D721Med (cell line): ENCODE measurements at places on chromosomes 16 and 17.
A peak's percentile ranks its signal among the peaks of the same experiment; 100 is the strongest.

DNA sequence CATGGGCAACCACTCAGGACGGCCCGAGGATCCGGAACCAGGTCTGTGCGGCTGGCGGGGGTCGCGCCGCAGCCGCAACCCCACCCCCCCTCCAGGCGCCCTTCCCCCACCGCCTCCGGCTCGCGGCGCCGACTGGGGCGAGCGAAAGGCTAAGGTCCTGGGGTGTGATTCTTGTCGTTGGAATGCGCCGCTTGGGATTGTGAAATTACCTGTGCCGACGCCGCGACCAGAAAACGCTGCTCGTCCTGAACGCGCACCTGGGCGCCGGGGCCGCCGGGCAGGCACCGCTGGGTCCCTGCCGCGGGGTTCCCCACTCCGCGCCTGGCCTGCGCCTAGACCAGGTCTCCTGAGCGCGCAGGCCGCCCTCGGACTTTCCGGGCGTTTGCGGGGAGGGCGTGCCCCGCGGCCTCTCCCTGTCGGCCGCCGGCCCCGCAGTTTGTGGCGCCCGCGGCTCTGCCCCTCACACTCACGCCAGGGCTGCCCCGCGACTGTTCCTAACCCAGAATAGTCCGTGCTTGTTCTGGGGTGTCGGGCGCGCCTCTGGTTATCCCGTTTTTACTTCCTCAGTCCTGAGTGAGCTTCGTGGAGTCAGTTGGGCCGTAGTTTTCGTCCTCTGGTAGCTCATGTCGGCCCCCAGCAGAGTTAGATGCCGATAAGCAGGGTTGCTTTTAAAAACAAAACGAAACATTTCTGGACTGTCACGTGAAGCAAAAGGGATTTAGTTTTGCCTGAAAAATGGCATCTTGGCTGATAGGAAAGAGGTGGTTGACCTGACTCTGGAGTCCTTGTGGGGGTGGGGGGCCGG is 147.2 kb downstream of the SPECC1 start:
- DNase-seq, result no peak

- no peak for DNase-seq
Observed at GRCh38 chr16:84735849-84736586, 36.2 kb downstream of the USP10 start.

GRCh38 chr16:49980166-49980565 is 44.9 kb upstream of the CNEP1R1 start:
- DNase-seq, result no peak

DNA sequence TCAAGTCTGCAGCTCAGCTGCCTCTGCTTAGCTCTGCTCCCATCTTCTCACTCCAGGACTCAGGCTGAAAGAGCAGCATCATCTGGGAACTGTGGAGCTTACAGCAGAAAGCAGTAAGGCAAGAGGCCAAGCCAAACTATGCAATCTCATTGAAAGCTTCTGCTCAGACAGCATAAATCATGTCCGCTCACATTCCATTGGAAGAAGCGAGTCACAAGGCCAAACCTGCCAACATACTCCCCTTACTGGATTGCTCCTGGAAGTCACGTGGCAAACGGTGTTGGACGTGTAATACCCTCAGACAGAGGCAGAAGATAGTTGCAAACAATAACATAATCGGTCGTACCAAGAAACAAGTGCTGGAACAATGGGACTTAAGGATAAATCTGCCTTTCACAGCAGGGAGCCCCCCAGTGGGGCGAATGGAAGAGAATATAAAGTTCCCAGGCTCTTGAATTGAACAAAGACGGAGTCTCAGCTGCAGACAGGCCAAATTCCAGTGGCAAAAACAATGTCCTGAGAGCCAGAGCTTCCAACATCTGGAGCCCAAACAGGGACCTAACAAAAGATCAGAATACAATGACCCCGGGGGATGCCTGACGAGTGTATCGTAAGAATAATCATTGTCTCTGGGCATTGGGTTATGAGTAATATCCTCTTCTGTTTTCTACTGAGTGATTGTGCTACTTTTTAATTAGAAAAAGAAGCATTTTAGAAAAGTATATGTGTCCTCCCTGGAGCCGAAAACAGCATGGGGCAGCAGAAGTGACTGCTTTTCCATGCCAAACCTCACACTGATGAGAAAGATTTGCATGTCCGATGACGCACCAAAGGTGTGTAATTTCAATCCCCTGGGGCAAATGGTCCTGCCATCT is 68.4 kb downstream of the CMC2 start:
- DNase-seq, result no peak

DNA sequence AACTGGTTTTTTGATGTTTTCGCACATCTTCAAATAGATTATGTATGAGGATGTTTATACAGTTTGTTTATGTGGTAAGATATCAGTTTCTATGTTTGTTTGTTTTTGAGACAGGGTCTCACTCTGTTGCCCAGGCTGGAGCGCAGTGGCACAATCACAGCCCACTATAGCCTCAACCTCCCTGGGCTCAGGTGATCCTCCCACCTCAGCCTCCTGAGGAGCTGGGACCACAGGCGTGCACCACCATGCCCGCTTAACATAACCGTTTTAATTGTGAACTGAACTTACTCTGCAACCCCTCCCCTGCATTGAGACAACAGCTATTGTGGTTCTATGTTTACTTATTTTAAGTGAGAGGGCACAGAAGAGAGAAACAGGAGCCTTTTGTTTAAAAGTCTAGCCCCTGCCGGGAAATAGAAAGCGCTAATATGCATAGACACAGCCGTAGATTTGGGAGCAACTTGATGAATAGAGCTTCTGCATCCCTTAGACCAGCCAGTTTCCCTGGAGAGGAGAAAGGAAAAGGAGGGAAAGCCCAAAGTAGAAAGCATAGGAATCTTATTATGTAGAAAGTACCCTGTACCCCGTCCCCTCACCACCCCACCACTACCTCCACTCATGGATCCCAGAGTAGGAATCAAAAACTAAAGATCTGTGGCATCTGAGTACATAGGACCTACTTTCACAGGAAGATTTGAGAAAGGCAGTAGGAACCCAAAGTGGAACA is 19.6 kb upstream of the APPBP2 start:
- DNase-seq, result no peak

GRCh38 chr17:61996916-61997605 is 68.0 kb downstream of the MED13 start:
- DNase-seq, result no peak

- peak; percentile 70 for DNase-seq
Observed at GRCh38 chr17:8468980-8469379, 33.3 kb downstream of the NDEL1 start.

- DNase-seq, result no peak
Observed at GRCh38 chr17:28745786-28746411, 2.1 kb downstream of the TRAF4 start.

DNA sequence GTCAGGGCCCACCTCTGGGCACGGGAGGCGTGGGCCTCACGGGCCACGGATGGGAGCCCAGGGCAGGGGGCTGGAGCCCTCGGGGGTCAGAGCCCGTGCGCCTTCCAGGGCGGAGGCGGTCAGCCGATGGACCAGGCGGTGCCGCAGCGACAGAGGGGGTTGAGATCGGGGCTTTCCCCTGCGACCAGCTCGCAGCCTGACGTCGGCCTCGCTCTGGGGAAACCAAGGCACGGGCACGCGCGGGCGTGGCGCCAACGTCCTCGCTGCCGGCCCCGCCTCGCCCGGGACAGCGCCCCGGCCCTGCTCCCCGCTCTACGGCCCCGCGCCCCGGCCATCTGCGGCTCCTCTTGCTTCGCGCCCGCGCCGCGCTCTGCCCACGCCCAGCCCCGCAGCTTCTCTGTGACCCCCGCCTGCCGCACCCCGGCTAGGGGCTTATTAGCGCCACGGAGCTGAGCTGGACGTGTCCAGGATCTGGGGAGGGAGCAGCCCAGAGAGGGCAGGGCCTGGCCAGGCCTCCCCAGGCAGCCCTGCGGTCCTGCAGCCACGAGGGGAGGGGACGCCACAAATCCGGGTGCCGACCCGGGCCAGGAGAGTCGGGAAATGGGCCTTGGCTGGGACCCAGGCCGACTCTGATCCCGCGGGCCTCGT is 13.5 kb downstream of the ACTG1 start:
- no peak for DNase-seq

DNA sequence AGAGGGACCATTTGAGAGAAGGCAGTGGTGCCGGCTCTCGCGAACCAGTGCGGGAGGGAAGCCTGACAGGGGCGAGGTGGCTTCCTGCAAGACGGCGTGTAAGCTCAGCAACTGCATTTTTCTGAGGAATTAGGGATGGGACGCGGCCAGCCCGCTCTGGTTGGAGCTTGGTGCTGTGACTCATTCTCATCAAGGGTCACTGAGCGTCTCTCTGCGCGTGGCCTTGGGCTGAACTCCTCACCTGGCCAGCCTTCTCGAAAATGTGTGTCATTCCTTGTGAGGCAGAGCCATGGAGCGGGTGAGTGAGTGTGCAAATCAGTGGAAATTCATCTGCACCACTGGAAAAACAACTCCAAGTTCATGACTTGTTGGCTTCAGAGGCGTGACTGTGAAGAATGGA is 52.8 kb downstream of the NTN1 start:
- DNase-seq, result no peak

DNA sequence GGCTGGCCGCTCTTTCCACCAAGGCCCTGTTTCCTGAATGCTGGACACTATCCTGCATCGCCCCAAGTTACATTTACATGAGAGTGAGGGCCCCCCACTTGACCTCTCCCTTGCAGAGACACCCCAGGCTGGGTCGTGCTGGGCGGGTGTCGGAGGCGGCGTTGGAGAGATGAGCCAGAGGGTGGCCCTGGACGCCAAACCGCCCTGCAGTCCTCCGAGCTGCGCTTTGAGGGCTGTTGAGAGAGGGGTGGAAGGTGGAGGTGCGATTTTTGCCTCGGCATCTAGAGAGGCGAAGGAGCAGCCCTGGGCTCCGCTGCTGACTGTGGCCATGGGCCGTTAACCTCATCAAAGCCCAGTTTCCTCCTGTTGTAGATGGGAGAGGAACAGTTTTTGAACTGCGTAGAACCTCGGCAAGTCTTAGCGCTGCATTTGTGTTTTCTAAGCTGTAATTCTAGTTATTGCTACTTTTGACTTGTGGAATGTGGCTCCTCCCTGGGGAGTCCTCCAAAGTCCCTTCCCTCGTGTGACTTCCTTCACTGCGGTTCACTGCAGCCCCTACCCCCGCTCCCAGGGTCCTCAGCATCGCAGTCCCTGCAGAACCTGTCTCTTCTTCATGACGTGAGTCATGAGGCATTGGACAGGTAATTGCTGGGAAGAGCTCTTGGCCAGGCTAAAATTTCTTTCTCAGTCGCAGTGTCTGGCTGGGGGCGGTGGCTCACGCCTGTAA is 986 bp upstream of the ELOB start:
- no peak for DNase-seq

GRCh38 chr17:47843391-47843730 is 2.3 kb upstream of the SCRN2 start:
- DNase-seq, result no peak

- no peak for DNase-seq
Observed at GRCh38 chr17:29789196-29790170, 140.5 kb downstream of the SSH2 start.

GRCh38 chr17:68602289-68602688 is 1.1 kb upstream of the FAM20A start:
- no peak for DNase-seq

- no peak for DNase-seq
Observed at GRCh38 chr16:30786115-30786935, 680 bp downstream of the ZNF629 start.

GRCh38 chr17:72861811-72862210 is 230.7 kb downstream of the SLC39A11 start:
- no peak for DNase-seq

GRCh38 chr16:30692396-30693064 is 6.4 kb upstream of the SRCAP start:
- DNase-seq, result no peak

DNA sequence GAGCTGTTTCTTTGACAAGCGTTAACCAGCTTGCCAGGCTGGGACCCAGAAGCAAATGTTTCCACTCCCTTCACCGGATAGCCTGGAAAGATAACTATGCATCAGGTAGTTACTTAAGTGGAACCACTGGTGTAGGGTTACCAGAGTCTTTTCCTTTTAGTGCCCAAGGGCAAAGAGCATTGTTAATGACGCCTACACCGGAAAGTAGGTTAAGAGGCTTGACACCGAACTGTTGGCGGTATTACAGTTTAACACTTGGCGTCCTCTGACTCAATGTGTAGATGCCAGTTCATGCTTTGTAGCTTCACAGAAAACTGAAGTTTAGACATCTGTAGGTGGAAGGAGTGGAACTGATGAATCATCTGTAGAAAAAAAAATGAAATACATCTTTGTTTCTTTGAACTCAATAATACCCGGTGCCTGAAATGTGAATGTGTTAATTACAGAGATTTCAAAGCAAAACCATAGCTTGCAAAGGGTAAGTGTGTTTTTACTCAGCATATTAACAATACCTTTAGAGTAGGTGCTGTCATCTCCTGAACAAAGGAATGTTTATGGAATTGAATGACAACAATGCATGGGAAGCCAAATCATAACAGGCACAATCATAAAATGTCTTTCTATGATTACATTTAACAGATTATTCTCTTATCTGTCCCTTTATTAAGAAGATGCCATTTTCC is 426.7 kb upstream of the SALL1 start:
- DNase-seq, result no peak

DNA sequence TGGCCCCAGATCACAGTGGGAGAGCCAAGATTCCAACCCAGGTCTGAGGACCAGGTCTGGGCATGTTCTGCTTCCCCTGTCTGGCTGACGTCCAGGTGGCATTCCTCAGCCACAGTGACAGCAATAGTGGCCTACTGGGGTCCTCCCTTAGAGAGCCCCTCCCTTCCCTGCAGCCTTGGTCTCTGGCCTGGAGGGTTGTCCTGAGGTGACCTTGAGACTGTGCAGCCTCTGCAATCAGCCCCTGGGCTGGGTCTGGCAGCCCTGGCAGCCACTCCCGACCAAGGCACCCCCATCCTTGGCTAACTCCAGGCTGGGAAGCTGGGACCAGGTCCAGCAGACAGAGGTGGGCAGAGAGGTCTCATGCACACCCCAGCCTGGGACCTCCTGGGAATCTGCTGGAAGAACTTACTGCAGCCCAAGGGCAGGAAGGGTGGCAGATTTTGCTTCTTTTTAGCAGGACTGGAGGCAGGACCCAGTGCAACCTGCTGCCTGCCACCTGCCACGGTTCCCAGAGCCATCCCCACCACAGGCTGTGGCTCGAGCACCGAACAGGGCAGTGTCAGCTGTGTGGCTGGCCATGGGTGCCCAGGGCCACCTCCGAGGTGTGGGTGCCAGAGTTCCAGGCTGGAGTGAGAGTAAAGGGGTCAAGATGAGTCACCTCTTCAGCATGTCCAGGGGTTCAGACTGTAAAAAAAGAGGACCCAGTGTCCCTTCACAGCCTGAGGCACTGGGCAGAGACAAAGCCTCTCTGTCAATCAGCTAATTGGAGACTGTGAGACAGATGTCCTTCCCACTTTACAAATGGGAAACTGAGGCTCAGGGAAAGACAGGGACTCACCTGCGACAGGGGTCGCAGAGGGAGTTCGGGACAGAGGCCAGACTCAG is 12.6 kb downstream of the GRB7 start:
- DNase-seq, result no peak

- DNase-seq, result no peak
Observed at GRCh38 chr17:68705714-68706076, 104.5 kb upstream of the FAM20A start.
